ENCODE measurements at places on chromosomes 1 and 21.

DNA sequence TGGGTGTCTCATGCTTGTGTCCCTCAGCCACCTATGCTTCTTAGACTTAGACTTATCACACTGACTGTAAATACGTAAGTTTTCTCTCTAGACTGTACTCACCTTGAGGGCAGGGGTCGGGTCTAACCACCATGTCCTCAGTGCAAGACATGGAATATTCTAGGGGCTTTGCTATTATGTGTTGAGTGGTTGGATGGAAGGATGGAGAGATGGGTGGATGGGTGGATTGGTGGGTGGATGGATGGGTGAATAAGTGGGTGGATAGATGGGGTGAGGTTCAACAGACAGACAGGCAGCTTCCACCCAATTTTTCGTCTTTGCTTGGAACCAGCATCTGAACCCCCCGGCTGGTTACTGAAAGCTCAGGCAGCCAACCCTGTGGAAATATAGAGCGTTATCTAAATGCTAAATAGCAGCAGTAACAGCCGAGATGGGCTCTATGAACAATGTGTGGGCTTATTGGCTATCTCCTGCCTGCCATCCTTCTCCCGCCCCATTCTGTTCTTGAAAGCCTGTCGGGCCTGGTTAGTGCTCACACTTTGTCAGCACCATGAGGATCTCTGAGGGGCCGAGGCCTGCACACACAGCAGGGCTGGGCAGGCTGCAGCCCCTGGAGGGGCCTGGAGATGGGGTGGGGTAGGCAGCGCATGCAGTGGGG is 130.7 kb downstream of the ACTL8 start:
- DNase-seq: no peak

DNA sequence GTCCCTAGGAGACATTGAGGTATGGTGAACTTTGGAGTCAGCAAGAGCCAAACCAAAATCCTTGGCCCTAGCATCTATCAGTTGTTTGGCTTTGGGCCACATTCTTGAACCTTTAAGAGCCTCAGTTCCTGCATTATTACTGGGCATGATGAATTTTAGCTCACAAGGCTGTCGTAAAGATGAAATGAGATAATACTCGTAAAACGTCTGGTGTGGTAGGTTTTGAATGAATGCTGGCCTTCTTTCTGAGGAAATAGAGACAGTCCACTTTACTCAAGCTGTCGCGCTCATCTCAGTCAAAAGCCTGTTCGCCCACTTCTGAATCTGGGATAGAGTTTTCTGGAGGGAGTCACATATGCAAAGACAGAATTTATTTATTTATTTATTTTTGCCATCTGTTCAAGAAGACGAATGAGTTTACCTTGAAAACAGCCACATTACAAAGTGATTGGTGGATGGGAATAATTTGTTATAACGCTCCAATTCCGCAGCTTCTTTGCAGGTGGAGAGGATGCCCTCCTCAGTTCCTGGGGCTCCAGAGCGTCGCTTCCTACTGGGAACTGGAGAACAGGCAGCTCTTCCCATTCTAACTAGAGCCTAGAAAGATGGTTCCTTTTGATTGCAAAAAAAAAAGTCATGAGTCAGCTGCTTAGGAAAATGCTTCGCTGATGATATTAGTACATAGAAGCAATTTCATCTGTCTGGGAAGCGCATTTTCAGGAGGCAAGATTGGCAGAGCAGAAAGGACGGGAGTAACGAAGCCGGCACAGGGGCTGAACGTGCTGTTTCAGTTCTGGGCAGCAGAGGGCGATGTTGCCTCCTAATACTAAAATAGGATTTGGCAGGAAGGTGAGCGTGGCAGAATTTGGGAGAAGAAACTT is 49.9 kb upstream of the CYP2J2 start:
- DNase-seq: peak; percentile 41

GRCh38 chr1:115317101-115318012 is 20.7 kb downstream of the NGF start:
- DNase-seq: peak; percentile 58

GRCh38 chr1:24572301-24572700 is 16.4 kb downstream of the NCMAP start:
- DNase-seq: no peak

DNA sequence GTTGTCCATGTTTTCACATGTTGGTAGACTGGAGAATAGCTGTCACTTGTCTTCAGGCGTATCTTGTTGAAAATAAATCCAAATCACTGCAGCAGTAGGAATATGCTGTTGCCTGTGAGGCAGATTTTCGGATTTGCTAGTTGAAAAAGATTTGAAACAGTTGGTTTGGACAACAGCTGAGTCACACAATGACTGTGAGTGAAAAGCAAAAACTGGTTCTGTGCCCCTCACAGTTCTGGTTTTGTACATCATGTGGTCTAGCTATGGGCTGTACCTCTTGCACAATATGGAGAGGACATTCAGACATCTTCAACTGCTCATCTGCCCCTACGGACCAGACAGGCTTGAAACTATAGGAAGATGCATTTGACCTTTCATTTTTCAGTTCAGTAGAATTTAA is 1.8 kb downstream of the ARF1 start:
- DNase-seq: no peak

DNA sequence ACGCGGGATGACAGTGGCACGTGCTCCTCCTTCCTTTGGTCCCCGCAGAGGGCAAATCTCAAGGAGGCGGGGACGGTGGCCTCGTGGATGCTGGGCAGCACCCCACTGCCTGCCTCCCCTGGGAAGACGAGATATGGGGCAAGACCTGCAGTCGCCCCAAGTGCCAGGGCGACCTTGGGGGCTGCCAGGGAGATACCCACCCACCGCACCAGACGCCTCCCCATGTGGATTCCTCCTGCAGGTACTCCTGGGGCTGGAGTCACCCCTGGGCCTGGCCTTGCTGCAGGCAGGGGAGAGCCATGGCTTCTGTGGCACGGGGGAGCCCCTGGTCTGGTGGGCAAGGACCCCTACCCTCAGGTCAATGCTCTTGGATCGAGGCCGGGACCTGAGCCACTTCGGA is 5.9 kb upstream of the AURKAIP1 start:
- DNase-seq: no peak

DNA sequence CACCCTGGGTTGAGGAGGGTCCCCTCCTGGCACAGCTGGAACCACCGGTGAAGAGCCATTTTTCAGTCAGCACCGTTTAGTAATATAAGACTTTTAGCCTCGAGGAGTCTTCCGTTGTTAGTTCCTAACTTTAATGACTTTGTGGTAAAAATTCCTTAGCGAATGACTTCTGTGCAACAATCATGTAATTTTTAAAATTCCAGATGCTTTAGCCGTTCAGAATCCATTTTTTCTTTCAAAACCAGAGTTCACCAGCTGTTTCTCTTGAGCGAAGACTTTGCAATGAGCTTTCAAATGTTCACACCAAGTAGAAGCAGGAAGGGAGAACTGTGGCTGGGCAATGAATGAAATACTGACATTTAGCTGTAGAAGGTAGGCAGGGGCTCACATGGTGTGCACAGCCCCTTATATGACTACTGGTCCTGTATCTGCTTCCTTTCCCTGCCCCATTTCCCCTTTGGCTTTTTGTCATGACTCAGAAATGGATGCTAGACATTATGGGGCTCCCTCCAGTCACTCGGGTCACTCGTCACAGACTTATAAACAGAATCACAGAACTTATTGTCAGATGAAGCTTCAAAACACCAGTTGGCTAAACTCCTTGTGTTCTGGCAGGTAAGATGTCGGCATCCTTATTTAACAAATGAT is 4.1 kb downstream of the DISC1 start:
- DNase-seq: no peak

GRCh38 chr1:235883261-235883927 is 16.7 kb upstream of the LYST start:
- no peak for DNase-seq

- peak; percentile 55 for DNase-seq
These were observed 38.4 kb upstream of the FOXO6 start for GRCh38 chr1:41322835-41323234.

GRCh38 chr1:33634806-33635205 is 162.4 kb downstream of the ZSCAN20 start:
- no peak for DNase-seq

GRCh38 chr1:213931836-213932235 is 55.9 kb upstream of the PROX1 start:
- no peak for DNase-seq

DNA sequence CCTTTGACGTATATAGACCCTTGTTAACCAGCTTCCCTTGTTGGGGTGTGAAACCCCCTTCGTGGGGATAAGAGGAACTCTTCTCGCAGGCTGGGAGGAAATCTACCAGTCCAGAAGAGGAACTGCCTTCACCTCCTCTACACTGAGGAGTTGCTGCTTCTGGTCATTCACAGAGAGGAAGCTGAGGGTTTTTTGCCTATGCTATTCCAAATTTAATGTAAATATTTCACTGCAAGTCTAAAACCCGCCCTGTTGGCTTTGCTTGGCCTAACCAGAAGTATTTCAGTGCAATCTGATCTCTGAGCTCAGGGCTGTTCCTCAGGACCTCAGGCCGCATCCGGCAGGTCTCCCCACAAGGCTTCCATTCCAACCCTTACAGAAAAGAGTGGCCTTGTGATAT is 150.1 kb downstream of the HIVEP3 start:
- no peak for DNase-seq

- DNase-seq: no peak
These were observed 12.0 kb downstream of the GNG12 start for GRCh38 chr1:67821263-67821662.

- no peak for DNase-seq
These were observed 737 bp downstream of the C1orf162 start for GRCh38 chr1:111474521-111474920.
